ENCODE measurements at places on chromosomes 5 and 9.

GRCh38 chr5:170630711-170631141, 126.9 kb downstream of the KCNIP1 start:
- no peak for DNase-seq

DNA sequence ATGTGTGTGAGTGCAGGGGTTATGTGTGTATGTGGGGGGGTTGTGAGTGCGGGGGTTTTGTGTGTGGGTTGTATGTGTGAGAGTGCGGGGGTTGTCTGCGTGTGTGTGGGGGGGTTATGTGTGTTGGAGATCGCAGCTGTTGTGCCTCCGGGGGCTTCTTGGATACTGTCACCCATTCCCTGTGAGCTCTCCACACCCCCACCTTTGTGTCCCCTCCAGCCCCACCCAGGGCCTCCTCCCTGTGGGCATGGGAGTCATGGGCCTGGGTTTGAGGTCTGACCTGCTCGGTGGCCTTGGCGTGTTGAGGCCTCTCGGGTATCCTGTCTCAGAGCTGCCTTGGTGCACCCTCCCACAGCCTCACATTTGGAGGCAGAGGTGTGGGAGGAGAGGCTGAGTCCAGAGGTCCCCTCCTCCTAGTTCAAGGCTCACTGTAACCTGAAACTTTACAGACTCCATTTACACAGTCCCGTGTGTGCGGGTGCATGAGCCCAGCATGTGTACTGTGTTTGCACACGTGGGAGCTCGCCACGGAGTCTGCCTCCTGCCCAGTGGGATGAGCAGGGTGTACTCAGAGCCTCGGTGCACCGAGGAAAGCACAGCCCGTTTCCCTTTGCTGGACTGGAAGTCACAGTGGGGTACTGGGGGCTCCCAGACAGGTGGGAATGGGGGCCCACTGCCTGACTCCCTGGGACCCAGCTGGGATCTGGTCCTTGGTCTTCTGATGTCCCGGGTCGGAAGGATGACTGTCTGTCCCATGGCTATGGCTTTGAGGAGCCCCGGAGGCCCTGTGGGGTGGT, 43.4 kb downstream of the RXRA start:
- no peak for DNase-seq

- DNase-seq: no peak
These were observed 58.3 kb downstream of the SVEP1 start for GRCh38 chr9:110521206-110521605.

- DNase-seq: no peak
These were observed 189.2 kb downstream of the MAN2A1 start for GRCh38 chr5:109878887-109879286.

DNA sequence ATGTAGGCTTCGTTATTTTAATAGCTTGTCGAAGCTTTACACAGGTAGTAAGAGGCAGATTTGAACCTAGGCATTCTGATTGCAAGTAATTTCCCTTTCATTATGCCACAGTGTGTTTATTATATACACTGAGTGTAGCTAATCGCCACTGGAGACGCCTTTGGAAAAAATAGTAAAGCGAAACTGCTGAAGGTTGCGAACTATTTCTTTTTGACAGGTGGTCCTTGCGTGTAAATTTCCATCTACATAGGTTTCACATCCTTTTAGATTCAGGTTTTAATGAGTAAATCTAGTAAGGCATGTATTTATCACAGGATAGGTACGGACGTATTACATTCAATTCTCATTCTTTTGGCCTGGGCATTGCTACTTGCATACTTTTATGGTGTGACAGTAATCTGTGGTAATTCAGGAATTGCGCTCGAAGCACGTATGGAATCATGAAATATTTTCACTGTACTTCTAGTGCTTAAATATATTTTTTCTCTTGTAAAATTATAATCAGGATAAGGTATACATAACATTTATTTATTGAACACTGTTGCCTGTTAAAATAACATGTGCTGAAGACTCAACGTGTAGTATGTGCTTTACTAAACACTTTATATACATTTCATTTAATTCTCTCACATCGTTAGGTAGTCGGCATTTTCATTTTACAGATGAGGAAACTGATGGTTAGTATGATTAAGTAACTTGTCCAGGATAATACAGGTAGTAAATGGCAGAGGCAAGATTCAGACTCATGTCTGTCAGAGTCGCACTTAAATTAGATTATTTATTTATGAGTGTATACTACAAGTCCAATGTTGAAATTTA, 1.8 kb downstream of the MARCHF6 start:
- DNase-seq: peak; percentile 29

DNA sequence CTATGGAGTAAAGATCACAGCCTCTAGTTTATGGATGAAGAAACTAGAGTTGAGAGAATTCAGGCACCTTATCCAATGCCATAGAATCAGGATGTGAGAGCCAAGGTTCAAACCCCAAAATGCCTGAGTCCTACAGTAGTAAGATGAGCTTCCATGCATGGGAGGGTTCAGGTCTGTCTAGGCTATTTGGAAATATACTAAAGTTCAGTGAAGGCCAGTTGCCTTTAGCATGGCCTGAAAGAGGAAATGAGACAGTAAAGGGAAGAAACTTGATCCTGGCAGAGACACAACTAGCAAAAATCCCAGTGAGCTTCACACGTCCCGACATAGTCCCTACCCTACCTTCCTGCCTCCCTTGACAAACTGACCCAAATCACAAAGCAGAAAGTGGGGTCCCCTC, 317.0 kb downstream of the RASEF start:
- no peak for DNase-seq

- DNase-seq: no peak
These were observed 235.2 kb downstream of the NR3C1 start for GRCh38 chr5:143168171-143168741.

DNA sequence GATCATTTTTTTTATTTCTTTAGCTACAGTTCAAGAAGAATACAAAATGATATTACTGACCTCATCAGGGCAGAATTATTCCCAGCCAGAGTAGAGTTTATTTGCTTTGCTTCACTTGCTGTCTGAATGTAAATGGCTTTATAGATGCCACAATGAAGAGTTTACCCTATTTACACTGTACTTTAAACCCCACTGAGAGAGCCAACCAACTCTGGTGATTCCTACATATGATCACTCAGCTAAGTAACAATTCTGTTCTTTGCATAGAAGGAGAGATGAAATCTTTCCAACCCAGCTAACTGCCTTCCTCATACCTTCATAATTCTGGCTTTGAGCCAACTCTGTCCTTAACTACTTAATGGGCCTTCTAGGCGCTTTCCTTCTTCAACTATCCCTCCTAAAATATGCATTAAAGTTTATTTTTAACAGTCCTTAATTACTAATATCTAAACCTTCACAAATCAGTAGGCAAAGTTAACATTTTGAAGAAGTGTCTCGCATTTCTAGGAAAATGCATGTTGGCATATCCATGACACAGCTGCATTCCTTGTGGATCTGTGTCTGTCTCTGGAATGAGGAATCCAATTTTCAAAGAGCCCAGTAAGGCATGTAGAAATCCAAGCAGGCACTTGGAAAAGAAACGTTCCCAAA, 284.8 kb upstream of the GRAMD2B start:
- no peak for DNase-seq

GRCh38 chr9:135178498-135178897, 91.0 kb downstream of the OLFM1 start:
- no peak for DNase-seq

DNA sequence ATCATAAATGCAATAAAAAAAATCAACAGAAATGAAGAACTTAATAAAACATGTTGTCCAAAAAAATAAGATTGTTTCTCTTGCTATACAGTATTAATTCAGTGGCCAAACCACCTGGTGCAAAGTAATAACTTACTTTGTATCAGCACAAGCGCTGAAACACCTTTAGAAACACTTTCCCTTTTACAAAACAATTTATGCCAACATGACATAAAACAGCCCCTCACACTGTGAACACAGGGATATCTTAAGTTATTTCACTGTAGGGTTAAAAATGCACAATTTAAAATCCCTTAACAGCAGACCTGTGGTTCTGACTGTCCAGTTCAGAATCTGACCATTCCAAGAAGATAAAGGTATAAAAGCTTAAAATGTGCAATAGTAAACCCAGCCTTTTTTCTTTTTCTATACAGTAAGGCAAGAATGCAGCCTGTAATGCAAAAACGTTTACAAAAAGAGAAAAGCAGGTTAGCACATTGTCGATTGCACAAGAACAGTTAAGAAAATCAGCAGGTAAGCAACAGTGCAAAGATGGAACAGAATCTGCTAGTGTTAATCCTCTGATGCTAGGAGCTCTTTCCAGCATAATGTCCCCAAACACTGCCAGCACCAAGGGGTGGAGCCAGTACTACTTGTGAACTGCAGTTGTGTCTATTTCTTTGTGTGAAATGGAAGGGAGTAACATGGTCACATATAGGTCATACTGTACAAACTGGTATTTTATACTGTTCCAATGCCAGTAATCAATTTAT, 21.6 kb downstream of the RAB14 start:
- DNase-seq: no peak

- no peak for DNase-seq
These were observed 530.5 kb downstream of the SEMA5A start for GRCh38 chr5:9015260-9015936.

DNA sequence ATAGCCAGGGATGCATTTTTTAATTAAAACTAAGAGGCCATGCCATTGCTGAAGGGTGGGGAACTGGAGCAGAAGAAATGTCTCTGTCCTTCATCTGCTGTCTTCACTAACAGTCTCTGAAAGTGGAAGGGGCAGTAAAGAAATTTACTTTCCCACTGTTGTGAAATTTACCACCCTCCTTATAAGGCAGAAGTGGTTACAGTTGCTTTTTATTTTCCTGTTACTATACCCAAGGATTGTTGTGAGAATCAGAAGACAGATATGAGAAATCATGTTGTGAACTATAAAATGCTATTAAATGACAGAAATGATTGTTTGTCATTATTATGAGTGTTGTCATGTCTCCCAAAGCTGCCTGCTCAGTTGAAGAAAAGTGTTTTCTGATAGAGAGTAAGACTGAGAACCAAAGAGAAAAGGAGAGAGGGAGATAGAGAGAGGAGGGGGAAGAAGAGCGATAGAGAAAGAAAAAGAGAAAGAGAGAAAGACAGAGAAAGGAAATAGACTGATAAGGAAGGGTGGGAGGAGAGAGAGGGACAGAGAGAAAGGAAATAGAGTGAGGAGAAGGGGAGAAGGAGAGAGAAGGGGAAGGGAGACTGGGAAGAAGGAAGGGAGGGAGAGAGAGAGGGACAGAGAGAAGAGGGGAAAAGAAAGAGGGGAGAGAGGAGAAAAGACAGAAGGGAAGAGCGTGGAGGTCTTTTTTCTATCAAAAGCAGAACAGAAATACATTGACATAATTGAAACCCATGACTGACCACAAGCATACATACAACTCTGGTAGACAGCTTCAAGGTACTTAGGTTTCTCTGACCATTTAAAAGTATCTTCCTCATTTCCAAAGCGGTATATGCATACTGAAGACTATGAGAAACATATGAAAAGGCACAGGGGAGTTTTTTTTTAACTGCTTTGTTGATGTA, 22.5 kb downstream of the SEC61B start:
- DNase-seq: no peak

DNA sequence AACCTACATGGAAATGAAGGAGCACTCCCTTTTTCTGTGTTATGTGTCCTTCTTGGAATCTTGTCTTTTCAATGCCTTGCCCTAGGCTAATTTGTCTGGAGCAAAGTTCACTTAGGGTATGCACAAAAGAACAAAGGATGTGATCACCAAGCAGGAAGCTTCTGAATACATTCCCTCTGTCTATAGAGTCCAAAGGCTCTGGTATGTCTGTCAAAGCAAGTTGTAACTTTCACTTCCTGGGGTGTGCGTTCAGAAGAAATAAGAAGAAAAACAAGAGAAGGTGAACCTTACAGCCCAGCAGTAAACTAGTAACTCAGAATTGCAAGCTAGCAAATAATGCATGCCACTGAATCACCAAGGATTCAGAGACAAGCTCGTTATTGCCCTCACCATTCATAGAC, 31.7 kb upstream of the CDH6 start:
- DNase-seq: no peak

GRCh38 chr5:6868171-6868570, 154.9 kb downstream of the TENT4A start:
- no peak for DNase-seq

GRCh38 chr5:146725025-146725424, 153.5 kb downstream of the PPP2R2B start:
- no peak for DNase-seq

DNA sequence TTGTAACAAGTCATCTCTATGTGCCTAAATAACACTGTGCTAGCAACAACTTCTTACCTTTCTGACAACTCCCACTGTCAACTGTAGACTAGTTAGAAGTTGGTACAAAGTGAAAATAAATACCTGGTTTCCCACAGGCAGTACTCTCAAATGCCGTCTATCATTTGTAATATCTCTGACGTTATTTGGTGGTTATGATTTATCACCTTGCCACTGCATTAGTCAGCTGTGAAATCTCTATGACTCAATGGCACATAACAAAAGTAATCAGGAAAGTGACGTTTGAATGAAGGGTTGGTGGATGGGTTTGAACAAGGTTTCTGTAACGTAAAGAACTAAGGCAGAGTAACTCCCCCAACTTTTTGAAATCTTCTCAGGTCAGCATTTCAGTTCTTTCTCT, 592.3 kb downstream of the MAT2B start:
- DNase-seq: no peak

GRCh38 chr9:100409176-100409556, 17.8 kb upstream of the MSANTD3 start:
- no peak for DNase-seq

DNA sequence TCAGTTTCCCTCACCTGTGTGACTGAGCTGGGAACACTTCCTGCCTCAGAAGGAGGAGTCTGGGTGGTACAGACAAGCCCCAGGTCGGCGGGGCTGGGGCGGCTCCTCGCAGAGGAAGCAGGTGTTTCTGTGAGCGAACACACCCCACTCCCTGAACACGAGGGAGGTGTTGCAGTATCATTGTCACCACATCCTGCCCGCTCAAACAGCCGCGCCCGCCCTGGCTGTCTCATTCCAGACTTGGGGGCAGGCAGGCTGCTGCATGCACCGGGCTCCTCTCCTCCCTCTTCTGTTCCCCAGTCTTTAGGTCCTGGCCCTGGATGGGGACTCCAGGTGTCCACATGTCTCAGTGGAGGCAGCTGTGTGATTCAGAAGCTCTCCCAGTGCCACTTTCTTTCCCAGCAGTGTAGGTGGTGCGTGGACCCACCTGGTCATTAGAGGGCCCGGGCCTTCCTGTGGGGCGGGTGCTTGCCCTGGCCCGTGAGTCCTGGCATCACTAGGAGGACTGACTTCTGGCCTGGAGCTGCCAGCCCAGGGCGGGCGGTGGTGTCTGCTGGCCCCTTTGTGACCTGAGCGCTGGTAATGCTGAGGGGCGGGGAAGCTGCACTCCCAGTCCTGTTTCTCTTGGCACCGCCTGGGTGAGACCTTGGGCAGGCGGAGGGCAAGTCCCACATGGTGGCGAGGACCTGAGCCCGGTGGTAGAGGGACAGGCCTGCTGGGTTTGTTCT, 18.3 kb upstream of the PHYHD1 start:
- DNase-seq: no peak

DNA sequence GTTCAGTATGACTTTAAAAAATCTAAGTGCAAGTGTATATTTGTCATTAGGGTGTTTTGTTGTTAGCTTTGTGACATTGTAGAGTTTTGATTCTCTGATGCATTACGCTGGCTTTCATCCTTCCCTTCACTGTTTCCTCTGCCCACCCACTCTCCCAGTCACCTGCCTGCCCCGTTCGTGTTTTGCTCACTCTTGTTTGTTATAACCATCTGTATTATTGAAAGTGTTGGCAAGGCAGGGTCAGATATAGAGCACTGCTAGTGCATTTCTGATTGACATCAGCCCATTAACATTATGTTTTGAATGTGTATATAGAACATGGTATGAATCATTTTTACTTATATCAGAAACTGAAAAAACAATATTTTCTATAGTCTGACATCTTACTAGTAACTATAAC, 27.3 kb downstream of the SCGB3A1 start:
- DNase-seq: no peak

GRCh38 chr5:37717613-37718431, 122.0 kb downstream of the GDNF start:
- peak; percentile 86 for DNase-seq
